ENCODE measurements at places on chromosomes 5 and 9. TPM values are rescaled to one million over a fixed set of nuclear protein-coding genes. Genes with fewer than 3 reads are reported as not detected.

DNA sequence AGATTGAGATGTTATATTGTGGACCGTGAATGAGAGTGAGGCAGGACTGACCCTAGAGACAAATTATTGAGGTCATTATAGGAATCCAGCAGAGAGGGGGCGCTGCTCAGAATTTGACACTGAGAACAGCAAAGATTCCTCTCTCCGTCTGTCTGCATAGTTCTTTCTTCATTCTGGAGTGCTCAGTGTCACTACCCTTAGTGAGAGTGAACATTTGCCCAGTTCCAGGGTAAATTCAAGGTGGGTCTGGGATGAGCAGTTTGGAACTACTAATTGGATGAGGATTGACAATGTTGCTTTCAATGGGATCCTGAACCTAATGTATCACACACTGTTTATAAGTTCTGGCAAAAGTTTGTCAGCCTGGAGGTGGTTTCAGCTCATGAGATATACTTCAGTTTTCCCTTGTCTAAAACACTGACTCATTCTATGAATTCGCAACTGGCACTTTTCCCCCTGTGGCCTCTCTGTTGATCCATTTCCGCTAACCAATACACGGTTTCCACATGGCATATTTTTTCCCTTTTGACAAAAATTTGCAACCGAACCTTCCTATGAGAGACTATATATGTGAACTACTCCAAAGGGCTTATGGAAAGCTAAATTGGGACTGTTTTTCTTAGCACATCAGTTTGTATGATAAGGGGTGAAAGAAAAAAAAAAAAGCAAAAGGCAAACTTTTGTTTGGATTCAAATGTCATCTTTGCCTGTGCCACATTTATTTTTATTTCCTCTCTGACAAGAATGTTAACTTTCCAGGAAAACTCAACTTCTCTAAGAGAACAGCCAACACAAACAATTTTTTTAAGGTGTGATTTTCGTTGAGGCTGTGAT, 1240.7 kb upstream of the WWC1 start:
- no peak for DNase-seq
- H3K27me3 ChIP-seq, result no peaks in the 10 kb centered on the region
- no peak overlapping the region for H3K27ac ChIP-seq
- no peak overlapping the region for H3K4me3 ChIP-seq
- peaks cover 9% of the 10 kb centered on the region for H3K36me3 ChIP-seq

The ATG12 gene
- 43.0 TPM for total RNA-seq

DNA sequence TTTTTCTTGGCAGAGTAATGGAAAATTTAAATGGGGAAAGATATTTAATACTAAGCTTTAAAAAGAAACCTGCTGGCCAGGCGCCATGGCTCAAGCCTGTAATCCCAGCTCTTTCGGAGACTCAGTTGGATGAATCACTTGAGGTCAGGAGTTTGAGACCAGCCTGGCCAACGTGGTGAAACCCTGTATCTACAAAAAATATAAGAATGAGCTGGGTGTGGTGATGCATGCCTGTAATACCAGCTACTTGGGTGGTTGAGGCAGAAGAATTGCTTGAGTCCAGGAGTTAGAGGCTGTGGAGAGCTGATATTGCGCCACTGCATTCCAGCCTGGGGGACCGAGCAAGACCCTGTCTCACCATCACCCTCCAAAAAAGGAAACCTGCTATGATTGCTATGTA, 32.8 kb downstream of the TUT7 start:
- no peaks in the 10 kb centered on the region for H3K27me3 ChIP-seq
- H3K36me3 ChIP-seq, result peaks cover 58% of the 10 kb centered on the region
- no peak overlapping the region for H3K4me3 ChIP-seq
- H3K4me1 ChIP-seq, result no peaks in the 10 kb centered on the region
- DNase-seq, result no peak
- no peak overlapping the region for H3K27ac ChIP-seq

The OR1Q1 gene
- total RNA-seq, result not detected
